ENCODE measurements at places on chromosomes 7 and 10.
A peak's percentile ranks its signal among the peaks of the same experiment; 100 is the strongest.

DNA sequence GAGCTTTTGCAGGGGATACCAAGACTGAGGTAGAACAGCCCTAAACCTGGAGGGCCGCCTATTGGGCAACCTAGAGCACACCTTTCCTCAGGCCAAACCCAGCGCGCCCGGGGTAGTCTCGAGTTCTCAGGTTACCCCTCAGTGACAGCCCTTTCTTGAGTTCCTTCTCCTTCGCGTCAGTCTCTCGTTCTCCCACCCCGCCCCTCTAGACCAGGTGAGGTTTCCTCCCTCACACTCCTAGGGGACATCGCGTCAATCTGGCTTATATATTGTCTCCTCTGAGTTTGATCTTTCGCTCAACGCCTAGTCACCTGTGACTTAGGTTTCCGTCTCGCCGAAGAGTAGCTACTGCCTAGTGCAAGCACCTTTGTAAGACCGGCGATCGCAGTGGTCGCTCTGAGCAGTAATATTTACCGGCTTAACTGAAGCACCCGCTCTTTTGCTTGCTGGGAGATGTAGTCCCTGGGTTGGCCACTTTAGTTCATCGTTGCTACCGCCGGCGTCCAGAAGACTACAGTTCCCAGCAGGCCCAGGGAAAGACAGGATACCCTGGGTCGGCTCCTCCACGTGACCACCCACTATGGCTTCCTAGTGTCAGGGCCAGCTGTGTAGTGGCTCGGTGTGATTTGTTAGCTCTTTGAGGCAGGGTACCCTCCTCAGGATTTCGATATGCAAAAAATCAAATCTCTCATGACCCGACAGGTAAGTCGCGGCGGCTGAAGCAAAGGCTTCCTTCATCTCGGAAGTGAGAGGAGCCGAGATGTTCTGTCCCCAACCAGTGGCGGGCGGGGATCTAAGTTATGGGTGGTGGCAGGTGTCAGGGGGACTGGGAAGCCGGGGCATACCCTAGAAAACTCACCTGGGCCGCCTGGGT, at the start of gene VPS50:
Gene VPS50, plus strand, starts transcription at position 568 of the 874 bp plus-strand sequence. Its CDS starts 102 bp downstream, at position 670.
- DNase-seq: peak; percentile 9

- DNase-seq: no peak
These were observed 222.0 kb upstream of the ZMIZ1 start for GRCh38 chr10:78846760-78847159.

GRCh38 chr7:101940830-101941229, 123.4 kb downstream of the CUX1 start:
- no peak for DNase-seq

DNA sequence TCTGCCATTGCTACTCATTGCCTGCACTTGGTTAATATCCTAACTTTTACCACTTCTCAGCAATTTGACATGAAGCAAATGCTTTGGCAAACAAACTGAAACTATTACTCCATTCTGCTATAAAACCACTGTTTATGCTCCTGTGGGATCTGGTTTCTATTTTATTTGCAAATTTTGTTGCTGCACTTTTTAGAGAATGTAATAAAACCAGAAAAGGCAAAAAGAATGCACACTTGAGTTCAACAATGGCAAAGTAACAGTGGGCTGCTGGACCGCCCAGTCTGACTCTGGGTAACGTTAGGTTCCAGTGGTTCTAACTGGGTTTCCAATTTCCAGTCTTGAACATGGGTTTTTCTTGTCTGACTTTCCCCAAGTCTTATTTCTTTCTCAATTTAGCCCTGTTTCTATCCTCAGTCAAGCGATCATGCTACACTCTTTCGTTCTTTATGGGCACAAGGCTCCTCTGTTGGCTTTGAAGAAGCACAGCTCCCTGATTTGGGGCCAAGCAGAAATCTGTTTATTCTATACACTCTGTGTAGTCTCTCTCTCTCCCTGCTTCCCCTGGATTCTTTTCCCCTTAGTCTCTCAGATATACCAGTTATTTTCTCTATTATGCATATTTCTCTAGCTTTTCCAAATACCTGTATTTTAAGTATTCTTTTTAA, 129.2 kb upstream of the FAM3C start:
- no peak for DNase-seq

GRCh38 chr10:52740913-52741675, 31.5 kb downstream of the MBL2 start:
- DNase-seq: no peak

DNA sequence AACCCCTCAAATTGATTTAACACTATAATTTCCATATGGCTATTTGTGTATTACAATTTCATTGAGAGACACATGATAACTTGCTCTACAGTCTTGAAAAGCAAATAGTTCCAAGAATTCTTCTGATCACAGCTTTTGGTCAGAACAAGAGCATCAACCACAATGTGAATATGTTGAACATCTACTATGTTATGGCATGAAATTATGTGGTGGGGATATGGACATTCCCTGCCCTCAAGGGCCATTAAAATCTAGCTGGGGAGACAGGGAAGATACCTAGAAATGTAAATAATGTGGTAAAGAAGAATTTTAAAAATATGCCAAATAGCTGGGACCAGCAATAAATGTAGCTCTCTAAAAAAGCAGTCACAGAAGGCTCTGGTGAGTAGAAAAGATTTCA, 262.2 kb downstream of the FZD1 start:
- no peak for DNase-seq

DNA sequence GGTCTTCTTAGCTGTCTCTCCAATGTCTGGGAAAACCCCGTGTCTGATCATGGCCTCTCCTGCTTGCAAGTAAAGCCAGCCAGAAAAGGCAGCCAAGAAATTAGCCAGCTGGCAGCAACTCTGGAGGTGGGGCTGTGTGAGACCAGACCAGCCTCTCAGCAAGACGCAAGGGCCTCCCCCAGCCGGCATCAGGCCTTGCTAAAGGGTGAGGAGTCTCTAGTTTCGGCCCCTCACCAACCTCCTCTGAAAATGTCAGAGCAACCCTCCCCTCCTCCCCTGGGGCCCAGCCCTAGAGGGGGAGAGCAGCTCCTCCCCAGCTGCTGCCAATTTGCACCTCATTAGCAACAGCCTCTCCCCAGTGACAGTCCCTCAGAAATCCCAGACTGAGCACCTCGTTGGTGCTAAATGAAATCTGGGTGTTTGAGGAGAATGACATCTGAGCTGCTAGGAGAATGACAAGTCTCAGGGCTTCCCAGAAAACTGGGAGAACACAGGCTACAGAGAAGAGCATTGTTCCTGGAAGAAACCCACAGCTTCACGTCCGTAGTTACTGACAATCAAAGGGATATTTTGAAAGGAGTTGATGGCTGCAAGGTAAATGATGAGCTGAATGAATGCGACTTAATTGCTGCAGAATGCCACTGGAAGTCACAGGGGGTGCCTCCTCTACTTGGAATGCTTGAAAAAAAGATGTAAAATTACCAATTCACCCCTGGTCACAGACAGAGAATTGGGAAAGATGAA, 25.9 kb downstream of the DGKI start:
- no peak for DNase-seq

DNA sequence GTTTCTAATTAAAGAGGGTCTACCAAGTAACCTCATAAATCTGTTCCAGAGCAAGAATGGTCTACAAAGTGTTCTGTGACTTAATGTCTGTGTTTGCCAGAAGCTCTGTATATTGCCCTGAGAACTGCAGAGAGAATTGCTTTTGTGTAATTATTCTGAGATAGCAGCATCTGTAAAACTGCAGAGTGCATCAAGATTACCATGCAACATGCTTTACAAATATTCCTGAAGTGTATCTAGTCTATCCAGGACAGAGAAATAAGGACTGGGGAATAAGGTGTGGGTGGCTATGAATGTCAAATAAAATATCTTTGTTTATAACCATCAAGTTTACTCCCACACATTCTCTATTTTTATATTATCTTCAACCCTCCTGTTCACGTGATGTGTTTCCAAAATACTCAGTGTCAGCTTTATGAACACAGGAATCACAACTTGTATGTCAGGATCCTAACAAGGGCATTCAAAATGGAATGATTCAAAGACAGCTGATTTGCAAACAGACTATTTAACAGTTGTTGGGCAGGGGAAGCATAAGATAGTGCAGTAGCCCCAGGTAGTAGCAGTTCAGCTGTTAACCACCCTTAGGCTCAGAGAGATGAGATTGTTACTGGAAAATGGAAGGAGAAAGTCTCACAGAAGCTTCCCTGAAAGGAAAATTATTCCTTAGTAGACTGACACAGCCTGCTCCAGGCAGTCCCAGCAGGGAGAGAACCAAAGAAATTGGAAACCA, 15.3 kb upstream of the LIPA start:
- DNase-seq: no peak

- DNase-seq: no peak
These were observed 33.6 kb downstream of the TCERG1L start for GRCh38 chr10:131277969-131278368.

GRCh38 chr10:78464118-78464855, 430.6 kb downstream of the RPS24 start:
- DNase-seq: no peak

GRCh38 chr10:69641261-69641980, 11.4 kb downstream of the FAM241B start:
- DNase-seq: no peak

- no peak for DNase-seq
These were observed 9.6 kb upstream of the VWC2 start for GRCh38 chr7:49763791-49764190.

DNA sequence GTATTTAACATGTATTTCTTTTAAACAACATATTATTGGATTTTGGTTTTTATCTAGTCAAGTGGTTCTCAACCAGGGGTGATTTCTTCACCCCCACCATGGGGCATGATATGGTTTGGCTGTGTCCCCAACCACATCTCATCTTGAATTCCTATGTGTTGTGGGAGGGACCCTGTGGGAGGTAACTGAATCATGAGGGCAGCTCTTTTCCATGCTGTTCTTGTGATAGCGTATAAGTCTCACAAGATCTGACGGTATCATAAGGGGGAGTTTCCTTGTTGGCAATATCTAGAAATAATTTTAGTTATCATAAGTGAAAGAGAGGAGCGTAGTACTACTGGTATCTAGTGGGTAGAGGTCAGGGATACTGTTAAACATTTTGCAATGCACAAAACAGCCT, 37.6 kb downstream of the TMEM168 start:
- DNase-seq: no peak

DNA sequence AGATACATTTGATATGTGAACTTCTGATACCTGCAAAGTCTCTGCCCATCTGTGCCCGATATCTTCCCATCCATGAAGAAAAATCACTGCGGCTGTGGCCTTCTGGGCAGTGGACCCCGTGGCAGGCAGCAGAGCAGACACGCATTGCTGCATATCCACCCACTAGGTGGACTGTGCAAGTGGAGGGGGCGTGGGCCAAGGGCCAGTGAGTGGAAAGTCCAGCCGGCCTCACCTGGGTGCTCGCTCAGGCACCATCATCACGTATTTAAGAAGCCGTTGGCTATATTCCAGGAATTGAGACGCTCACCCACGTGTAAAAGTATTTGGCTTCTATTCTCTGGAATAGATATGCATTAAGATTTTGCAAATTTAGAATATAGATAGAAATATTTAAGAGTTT, 30.8 kb upstream of the SLC13A1 start:
- no peak for DNase-seq

- no peak for DNase-seq
These were observed 34.3 kb upstream of the HHEX start for GRCh38 chr10:92655426-92655825.

- DNase-seq: no peak
These were observed 138.1 kb upstream of the ITGB1 start for GRCh38 chr10:33095867-33096815.

GRCh38 chr7:130352194-130353074, 7.8 kb downstream of the CPA5 start:
- no peak for DNase-seq

GRCh38 chr10:122525788-122526187, 34.8 kb upstream of the DMBT1 start:
- DNase-seq: no peak

DNA sequence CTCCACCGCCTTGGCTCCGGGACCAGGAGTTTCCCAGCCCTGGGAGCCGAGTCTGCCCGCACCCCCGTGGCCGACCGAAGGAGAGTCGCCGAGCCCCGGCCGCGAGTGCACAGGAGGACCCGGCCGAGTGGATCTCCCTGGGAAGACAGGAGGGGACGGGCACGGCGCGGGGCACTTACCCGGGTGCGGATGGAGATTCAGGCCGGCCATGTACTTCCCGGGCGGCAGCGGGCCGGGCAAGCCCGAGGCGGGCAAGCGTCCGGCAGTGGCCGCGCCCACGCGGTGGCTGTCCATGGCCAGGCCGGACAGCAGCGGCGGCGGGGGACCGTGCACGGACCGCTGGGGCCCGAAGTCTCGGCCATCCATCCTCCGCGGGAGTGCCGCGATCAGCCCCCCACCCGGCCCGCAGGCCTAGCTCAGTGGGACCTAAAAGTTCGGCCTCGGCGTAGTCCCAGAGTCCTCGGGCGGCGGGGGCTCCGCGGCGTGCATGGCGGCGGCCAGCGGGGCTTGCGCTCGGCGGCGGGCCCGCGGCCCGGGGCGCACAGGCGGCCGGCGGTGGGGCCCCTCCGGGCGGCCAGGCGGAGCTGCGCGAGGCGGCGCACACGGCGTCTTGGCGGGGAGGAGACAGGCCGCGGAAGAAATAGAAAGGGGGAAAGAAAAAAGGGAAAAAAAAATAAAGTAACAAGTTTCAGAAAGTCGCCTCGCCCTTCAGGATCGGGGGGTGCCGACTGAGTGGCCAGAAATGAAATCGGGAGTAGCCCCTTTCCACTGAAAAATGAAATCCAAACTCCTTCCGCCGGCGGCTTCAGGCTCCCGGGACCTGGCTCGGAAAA, 2.5 kb downstream of the TNRC18 start:
- no peak for DNase-seq

DNA sequence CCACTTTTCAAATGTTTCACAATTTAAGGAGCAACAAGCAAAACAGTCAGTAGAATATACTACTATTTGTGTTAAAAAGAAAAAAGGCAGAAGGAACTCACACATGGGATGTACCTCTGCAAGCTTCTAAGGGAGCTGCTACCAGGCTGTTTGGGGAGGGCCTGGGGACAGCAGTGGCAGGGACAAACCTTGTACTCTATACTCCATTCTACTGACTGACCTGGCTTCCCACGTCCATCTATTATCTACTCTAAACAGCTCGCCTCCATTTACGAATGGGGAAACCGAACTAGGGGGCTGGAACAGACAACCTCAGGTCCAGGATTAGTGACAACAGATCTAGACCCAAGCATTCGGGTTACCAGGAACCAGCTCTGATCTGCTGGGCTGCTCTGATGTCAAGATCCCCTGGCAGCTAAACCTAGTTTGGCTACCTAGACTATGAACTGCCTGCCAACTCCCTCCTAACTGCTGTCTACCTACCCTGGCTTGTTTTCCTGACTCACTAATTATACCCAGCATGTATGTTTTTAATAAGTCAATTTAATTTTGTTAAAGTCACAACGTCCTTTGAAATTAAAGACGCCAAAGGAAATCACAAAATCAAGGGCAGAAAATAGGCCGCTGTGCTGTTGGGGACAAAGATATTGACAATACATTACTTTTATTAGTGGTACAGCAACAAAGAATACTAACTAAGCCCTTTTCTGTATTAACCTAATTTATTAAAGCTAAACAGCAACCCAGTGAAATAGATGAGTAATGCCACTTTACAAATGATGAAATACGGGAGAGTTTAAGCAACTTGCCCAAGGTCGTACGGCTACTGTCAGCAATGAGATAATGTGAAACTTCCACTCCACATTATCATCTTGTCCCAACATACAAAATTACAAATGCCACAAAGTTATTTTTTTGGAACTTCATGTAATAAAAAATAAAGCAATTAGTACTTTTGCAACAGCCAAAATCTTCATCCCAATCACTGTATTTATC, 5.3 kb downstream of the PSAP start:
- no peak for DNase-seq
